ENCODE measurements at places on chromosomes 12 and 14.
A peak's percentile ranks its signal among the peaks of the same experiment; 100 is the strongest.

GRCh38 chr12:43004908-43005307 lies 415.4 kb upstream of the PRICKLE1 start:
- DNase-seq = no peak

GRCh38 chr12:52992699-52993557 lies 13.3 kb upstream of the EIF4B start:
- DNase-seq = peak; percentile 74

GRCh38 chr12:123044351-123044750 lies 63.9 kb downstream of the ARL6IP4 start:
- no peak for DNase-seq

DNA sequence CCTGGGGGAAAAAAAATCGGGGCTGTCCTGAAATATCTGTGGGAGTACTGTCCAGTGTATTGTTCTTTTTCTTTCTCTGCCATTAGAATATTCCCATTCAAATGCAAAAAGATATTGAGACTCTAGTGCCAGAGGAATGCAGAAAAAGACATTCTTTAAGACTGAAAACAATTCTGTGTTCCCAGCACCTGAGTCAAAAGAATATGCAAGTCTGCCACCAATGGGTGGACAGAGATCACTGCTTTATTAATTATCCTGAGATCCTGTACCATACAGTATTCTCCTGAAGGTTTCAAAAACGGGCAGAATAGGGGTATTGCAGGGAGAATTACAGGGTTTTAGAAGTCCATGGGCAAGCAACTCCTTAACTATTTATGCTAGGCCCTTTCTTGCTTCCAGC lies 361.8 kb downstream of the C12orf50 start:
- no peak for DNase-seq
